ENCODE measurements at places on chromosomes 2 and 18.

GRCh38 chr2:69013142-69013839, at the start of gene ANTXR1:
Gene ANTXR1, plus strand, starts transcription at chr2:69013179. Its CDS starts 321 bp downstream, at chr2:69013500.
- DNase-seq, result peak; percentile 77

DNA sequence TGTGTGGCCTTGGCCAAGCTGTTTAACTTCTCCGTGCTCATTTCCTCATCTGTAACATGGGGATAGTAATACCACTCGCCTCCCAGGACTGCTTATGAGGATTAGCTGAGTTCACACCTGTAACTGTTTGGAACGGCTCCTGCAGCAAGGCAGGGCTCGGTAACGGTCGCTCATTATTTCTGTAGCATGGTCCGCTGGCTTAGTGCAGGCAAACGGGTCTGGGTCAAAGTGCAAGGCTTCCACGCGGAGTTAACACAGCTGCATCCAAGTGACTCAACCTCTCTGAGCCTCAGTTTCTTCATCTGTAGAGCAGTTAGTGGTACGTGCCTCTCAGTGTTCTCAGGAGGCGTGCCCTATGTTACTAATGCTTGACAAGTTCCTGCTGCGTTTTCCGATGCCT, 94.3 kb upstream of the YWHAQ start:
- no peak for DNase-seq

DNA sequence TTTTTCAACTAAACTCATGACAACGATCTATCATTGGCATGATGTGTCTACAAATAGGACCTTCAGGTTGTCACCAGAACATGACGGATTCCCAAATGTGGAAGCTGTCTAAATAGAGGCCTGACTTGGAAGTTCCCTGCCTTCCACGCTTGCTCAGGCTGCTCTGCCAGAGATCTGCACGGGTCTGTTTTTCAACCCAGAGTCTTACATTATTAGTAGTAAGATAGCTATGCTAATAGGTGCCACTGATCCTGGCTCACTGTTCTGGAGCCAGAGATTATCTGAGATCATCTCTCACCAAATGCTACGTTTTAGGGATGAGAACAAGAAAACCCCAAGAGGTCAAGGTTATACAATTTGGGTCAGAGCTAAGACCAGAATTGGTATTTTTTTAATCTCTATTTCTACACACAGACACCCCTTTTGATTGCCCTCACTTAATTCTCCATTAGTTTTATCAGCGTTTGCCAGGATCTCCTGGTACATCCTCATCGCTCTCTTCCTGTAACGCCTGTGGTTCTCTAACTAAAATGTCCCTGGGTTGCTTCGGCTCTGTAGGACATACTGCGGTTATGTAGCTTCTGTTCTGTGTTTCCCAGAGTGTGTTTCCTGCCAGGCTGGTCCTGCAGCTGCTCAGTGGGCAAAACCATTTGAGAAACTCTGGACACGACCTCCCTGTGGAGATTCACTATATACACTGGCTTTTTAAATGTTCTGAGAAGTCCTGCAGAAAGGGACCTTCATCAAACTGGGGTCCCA, 5.7 kb downstream of the CDC42EP3 start:
- no peak for DNase-seq

DNA sequence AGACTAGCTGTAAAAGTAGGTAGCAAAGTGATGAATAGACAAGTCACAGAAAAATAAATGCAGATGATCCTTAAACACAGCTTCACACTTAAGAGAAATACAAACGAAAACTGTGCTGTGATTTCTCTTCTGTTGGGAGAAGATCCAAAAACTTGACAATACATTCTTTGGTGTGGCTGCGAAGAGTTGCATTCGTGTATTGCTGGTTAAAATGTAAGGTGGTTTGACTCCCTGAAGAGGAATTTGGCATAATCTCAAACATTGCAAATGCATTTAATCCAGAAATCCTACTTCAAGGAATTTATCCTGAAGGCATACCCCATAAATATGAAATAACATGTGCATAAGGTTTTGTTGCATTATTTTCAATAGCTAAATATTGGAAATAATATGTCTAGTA, 7.1 kb downstream of the CCNYL1 start:
- DNase-seq, result no peak

GRCh38 chr2:207682557-207682956, 28.9 kb upstream of the CCNYL1 start:
- DNase-seq, result no peak

GRCh38 chr2:224377751-224378700, 23.9 kb downstream of the FAM124B start:
- no peak for DNase-seq

DNA sequence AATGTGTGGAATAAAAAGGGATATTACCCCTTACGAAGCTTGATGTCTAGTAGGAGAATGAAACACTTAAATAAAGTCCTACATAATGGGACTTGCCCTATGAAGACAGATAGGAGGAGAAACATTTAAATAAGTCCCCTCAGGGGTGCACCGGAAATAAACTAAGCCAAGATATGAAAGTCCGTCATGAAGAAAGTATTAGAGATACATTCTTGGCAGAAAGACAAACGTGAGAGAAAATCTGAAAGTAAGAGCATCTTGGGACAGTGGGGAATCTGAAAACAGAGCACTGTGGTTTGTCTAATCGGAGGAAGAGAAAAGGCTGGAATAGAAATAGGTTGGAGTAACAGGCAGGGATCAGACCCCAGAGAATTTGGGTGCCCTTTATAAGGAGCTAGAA, 516.9 kb upstream of the DSEL start:
- no peak for DNase-seq
